ENCODE measurements at places on chromosomes 12 and 14.

GRCh38 chr12:3157581-3158323 lies 80.6 kb downstream of the TSPAN9 start:
- DNase-seq, result no peak

DNA sequence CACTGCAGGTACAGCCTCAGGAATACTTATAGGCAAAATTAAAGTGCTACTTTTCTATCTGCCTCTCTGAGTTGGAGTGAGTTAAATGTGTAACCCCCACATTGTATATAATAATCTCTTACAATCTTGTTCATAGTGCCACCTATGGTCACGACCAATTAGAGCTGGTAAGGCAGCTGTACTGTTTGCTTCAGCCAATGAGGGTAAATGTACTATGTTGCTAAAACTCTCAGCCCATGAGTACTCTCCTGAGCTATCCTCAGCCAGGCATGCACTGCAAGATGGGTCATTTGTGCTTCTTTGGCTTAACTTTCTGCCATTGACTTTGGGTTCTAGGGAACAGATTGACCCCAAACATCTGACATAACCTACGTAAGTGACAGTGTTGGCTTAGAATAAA lies 15.0 kb upstream of the MDM2 start:
- DNase-seq, result peak; percentile 36

GRCh38 chr14:54186821-54187763 lies 209.7 kb upstream of the CDKN3 start:
- DNase-seq, result no peak

- DNase-seq, result no peak
Measured at GRCh38 chr12:43349863-43350262, 202.1 kb downstream of the ADAMTS20 start.

DNA sequence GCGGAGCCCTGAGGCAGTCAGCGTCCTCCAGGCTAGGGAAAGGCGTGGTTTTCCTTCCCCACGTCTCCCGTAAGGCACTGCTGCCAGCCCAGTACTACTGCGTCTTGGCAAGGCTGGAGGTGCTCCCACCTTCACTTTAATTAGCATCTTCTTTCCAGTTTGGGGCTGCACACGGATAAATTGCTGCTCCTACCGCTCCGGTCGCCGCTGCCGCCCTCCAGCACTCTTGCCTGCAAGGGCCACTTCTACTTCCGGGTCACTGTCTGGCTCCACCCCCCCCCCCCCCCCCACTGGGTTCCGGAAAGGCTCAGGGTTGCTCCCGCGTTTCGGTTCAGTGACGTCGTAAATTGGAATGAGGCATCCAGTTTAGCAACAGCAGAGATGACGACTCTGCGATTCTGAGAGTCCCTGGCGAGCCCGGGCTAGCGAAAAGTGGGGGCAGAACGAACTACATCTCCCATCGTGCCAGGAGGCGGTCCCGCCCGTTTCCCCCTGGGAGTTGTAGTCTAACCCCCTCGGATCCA lies at the start of gene NEDD8:
Gene NEDD8, minus strand, starts transcription at position 247 of the 524 bp plus-strand sequence. Its CDS starts 100 bp downstream, at position 147.
- peak; percentile 89 for DNase-seq
